ENCODE measurements at places on chromosomes 3 and 15.

GRCh38 chr3:85838921-85839320, 880.1 kb downstream of the CADM2 start:
- DNase-seq = no peak

- no peak for DNase-seq
Observed at GRCh38 chr3:195717416-195717815, 3.4 kb upstream of the MUC20 start.

DNA sequence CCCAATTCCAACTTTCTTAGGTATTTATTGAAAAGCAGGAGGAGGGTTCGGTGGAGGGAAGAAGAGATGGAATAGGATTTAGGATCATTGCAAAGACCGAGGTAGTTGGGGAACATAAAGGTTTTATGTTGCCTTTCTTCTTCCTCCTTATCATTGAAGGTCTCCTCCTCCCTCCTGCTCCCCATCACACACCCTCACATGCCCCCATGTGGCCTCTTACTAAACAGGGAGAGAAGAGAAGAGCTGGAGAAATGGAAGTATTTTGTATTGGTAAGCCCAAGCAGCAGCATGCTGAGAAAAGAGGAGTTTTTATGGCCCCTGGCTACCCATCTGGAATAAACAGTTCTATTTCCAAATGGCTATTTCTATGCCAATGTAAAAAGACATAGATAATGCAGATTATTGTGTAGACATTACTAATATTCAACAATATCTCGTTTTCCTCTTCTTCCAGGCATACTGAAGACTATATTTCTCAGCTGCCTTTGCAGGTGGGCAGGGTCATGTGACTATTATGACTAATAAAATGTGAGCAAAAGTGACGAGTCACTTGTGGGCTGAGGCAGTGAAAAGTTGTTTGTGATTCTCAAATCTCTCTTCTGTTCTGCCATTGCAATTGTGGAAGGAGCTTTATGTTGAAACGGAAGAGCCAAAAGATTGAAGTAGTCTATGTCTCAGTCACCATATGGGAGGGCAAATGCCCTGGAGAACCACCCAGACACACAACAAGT, 5.2 kb upstream of the GPR176 start:
- no peak for DNase-seq

DNA sequence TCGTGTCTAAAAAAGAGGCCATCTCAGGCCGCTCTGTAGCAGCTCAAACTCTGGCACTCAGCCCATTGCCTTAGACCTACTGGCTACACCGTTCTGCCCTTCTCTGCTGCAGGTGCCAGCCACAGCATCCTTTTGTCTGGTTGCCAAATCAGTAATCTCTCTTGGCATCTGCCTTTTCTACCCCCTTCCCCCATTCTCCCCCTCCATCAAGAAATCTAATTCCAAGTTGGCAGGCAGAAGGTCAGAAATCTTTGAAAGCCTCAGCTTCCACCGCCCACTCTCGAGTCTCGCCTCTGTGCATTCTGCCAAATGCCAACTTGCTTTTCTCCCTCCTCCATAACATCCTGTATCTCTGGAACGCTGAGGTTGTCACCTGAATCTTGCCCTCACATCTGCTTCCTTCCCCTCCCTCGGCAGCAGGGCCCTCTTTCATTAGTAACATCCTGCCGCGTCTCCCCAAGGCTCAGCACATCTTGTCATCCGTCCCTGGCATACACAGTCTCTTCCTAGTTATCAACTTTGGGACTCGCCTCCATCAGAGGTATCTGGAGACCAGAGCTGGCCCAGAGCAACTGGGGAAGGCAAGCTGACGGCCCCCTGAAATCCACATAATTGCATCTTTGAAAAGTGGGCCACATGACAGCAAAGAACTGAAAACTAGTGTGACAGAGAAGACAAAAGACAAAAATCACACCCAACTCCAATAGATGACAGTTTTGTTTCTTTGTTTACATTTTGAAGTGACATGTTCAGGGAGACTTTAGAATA, 312.0 kb upstream of the CCDC54 start:
- no peak for DNase-seq

DNA sequence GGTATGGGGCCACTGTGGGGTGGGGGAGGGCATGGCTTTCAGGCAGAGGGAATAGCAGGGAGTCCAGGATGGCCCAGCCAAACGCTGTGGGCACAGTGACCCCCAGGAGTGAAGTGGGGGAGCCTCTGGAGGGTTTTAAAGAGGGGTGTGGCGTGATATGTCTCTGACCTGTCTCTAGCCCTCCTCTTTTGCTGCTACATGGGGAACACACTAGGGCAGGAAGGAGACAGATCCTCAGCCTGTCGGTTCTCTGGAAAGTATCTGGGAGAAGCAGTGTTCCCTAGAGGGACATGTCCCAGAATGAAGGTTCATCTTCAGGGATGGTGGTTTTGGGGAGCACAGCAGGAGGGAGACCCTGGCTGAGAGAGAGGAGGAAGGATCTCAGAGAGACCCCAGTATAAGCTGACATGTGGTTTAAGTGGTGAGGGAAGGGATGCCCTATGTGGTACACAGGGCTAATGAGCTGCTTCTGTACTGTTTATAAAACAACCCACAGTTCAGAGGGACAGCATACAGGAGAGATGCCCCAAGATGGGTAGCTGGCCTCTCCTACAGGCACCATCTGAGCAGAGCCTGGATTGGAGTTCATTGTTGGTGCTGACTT, 37.7 kb downstream of the TRIM71 start:
- no peak for DNase-seq

- DNase-seq = no peak
Observed at GRCh38 chr3:149342413-149343380, 9.3 kb upstream of the TM4SF18 start.

DNA sequence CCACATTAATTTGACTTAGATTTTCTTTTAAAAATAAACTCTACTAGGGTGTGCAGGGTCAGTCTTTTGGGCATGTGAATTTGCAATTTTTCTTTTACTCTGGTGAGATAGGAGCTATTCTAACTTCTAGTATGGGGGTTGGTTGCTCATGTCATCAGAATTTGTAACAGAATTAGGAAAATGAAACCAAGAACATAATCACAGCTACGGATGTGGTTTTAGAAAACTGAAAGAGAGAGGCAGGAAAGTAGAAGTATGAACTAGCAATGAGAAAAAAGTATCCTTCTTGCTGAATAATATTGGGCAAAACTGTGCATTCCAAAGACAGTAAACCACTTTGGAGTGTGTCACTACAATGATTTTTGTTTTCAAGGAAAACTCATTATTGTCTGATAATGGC, 43.3 kb downstream of the ADPGK start:
- DNase-seq = no peak

- no peak for DNase-seq
Observed at GRCh38 chr3:136249593-136249992, 547 bp upstream of the PCCB start.

DNA sequence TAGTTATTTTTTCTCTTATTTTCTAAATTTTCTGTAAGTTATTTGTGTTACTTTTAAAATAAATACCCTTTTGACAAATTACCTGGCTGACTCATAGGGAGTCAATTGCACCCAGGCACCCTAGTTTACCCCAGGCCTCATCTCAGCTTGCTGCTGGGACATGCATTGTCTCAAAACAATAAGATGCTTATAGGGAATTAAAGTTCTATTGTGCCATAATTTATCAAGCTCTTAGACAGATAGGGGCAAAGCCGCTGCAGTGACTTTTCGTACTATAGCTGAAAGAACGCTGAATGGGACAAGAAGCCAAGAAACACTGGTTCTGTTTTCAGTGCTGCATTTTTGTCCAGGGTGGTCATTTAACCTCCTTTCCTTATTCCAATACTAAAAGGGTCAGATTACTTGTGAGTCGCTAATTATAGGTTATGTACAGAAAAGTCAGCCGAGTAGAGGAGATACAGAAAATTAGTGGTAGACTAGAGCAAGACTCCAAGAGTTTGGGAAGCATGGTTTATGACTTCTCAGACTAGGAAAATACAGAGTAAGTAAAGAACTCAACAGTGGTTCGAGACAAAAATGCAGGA, 50.3 kb downstream of the EXD1 start:
- DNase-seq = no peak

DNA sequence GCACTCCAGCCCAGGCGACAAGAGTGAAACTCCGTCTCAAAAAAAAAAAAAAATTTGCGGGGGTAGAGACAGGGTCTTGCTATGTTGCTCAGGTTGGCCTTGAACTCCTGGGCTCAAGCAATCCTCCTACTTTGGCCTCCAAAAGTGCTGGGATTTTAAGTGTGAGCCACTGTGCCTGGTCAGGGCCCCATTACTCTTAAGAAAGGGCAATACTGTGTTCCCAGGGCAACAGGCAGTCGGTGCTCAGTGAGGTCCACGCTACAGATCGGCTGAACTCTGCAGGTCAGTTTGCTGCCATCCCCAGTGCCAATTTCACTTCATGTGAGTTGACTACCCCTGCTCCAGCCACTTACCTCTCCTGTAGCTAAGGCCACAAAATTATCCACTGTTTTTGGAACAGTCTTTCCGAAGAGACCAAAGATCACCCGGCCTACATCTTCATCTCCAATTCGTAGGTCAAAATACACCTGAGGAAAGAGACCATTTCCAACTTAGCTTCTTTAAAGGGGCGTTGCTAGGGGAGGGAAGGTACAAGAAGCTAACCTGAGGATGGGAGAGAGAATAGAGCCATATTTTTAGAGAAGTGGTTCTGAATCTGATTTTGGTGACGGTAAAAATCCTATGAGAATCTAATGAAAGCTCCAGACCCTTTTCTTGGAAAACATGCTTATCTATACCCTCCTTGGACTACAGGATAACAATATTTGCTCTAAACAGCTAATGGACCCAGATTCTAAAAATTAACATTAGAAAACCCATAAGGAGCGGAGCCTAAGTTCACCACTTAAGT, 939 bp downstream of the PPIB start:
- DNase-seq = no peak

DNA sequence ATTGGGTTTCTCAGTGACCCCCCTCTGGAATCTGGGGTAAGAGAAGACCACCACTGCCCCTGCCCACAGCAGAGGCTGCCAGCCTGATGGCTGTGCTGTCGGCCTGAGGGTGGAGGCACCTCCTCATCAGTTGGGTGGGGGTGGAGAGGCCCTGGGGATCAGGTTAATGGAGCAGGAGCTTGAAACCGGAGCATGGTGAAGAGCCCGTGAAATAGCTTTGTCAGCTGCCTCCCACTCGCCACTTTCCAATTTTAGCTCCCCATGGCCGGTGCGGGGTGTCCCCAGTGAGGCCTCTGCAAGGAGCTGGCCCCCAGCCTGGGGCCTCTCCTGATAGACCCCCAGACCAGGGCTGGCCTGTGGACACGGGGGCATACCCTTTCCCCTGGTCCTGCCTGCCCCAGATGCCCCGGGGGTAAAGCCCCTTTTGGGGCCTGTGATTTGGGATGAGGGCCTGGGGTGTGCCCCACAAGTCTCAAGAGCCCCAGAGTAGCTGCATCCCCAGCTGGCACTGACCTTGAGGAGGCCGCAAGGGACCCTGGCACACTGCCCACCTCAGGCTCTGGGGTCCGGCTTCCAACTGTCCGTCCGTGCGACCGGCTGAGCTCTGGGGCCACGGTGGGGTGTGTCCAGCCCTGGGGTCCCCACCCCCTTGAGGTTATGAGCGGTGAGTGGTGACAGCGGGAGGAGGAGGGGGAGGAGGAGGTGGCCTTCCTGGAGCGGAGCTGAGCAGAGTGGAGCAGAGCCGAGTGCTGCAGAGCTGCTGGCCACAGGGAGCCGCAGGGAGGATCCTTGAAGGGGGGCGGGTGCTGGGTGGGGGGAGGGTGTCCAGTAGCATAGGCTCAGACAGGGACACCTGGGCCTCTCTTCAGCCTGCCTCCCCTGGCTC, at the start of gene HHATL:
HHATL (minus strand) TSS at position 733 of the 886 bp plus-strand sequence. CDS start 1,972 bp downstream, outside the sequence.
- no peak for DNase-seq
